ENCODE measurements at places on chromosomes 1 and 21.

DNA sequence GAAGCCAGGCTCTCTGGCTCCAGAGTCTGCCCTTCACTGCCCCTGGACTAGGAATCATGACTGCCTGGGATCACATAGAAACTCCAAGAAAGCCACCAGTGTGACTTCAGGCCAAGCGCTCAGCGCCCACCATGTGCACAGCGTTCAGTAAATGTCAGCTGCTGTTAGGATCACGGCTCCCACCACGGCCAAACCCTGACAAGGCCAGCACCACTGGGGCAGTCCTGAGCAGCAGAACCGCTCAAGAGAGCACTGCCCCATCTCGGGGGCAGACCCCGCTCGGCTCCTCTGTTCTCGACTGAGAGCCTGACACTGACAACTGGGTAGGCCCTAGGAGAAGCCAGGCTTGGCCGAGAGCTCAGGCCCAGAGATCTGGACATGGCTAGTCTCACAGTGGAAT is 10.0 kb downstream of the CAPZB start:
- DNase-seq = no peak

- DNase-seq = no peak
Measured at GRCh38 chr1:205373022-205373797, 16.5 kb upstream of the KLHDC8A start.

DNA sequence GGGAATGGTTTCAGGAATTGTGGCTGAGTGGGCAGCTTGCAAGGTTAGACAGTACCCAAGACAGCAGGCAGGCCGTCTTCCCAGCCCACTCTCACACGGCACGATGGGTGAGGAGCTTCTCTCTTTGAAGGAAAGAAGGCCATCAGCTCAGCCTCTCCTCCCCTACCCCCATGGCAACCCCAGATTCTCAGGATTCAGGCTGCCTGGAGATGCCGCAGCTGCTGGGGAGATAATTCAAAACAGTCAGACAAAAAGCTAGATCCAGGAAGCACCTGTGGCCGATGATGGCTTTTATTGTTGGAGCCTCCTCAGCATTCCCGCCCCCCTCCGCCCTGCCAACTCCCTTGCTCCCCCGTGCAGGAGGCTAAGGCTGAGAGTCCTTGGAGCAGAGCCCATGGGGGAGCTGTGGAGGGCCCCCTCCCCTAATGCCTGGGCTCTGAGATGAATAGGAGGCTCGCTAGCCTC is 220.5 kb downstream of the TRABD2B start:
- no peak for DNase-seq

DNA sequence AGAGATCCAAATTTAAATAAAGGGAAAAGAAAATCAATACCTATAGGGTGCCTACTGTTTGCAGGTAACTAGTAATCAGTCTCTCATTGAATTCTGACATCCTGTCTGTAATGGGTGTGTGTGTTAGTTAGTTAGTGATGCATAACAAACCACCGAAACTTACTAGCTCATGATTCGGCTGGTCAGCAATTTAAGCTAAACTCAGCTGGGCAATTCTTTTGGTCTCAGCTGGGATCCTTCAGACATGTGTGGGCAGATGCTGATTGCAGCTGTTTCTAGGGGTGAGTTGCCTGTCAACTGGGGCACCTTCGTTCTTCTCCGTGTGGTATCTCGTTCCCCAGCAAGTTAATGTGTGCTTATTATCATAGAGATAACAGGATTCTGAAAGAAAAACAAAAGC is 40.2 kb upstream of the ZNF124 start:
- DNase-seq = no peak

GRCh38 chr1:177571485-177572076 is 398.3 kb downstream of the SEC16B start:
- no peak for DNase-seq

DNA sequence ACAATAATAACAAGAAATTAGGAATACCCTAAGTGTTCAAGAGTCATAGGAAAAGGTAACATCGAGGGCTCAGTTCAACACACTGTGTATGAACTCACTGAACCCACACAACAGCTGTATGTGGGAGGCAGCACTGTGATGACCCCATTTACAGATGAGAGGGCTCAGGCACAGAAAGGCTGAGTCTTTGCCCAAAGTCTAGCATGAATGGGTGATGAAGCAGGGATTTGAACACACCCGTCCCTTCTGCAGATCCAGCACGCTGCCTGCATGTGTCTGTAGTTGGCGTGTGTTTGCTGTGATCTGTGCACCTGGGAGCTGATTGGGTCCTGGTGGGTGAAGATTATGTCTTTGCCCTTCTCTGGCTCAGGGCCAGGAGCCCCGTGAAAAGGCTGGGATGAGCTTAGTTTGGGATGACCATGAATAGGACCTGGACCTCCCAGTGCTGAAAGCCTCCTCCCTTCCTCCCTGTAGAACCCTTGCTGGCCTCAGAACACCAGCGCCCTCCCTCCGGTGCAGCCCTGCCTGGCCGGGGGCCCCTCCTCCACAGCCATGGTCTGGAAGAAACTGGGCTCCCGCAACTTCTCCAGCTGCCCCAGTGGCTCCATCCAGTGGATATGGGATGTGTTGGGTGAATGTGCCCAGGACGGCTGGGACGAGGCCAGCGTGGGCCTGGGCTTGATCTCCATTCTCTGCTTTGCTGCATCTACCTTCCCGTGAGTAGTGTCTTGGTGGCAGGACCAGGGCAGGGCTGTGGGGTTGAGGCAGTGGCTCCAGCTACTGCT is 5.2 kb downstream of the SLC66A1 start:
- DNase-seq = no peak
